ENCODE measurements at places on chromosomes 7 and 10.

- H3K27ac ChIP-seq = no peak overlapping the region
- H3K4me1 ChIP-seq = no peaks in the 10 kb centered on the region
- no peaks in the 10 kb centered on the region for H3K36me3 ChIP-seq
- no peak for DNase-seq
- no peaks in the 10 kb centered on the region for H3K27me3 ChIP-seq
Observed at GRCh38 chr10:78000956-78001472, 28.3 kb downstream of the POLR3A start.

DNA sequence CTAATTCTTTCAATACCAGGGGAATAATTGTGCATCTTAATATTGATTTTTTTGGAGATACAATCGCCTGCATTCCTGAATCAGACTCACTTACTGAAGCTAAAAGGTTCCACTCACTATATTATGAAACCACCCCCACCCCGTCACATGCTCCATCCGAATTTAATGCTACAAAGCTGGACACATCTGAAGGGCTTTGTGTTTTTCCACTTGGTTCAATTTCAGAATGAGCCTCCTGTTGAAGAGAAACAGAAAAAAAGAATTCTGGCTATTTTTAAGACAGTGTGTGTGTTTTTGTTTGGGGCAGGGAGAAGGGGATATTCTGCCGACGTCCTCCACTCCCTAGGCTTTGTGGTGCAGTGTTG lies 165.5 kb upstream of the TBX20 start:
- H3K27ac ChIP-seq = no peak overlapping the region
- no peaks in the 10 kb centered on the region for H3K27me3 ChIP-seq
- H3K36me3 ChIP-seq = no peaks in the 10 kb centered on the region

DNA sequence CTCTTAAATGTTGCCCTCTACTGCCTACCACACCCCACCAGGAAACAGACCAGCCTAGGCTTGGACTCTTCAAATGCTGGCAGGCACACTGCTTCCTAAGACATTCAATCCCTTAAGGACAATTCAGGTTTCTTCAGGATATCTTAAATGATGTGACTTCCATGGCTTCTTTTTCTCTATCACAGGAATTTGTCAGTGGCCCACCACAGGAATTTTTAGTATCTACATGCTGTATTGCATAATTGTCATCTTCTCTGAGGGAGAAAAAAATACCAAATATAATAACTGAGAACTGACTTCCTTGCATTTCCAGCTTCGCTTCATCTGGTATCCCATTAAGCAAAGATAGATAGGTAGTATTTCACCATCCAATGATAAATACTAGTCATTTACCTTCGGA lies 129.3 kb downstream of the WNT2 start:
- H3K4me3 ChIP-seq = no peak overlapping the region
- H3K27me3 ChIP-seq = no peaks in the 10 kb centered on the region
- no peak for DNase-seq

GRCh38 chr10:31816318-31816717 lies 112.3 kb downstream of the ARHGAP12 start:
- H3K27me3 ChIP-seq = no peaks in the 10 kb centered on the region
- H3K4me3 ChIP-seq = no peak overlapping the region
- H3K36me3 ChIP-seq = no peaks in the 10 kb centered on the region
- no peaks in the 10 kb centered on the region for H3K4me1 ChIP-seq
- DNase-seq = no peak

DNA sequence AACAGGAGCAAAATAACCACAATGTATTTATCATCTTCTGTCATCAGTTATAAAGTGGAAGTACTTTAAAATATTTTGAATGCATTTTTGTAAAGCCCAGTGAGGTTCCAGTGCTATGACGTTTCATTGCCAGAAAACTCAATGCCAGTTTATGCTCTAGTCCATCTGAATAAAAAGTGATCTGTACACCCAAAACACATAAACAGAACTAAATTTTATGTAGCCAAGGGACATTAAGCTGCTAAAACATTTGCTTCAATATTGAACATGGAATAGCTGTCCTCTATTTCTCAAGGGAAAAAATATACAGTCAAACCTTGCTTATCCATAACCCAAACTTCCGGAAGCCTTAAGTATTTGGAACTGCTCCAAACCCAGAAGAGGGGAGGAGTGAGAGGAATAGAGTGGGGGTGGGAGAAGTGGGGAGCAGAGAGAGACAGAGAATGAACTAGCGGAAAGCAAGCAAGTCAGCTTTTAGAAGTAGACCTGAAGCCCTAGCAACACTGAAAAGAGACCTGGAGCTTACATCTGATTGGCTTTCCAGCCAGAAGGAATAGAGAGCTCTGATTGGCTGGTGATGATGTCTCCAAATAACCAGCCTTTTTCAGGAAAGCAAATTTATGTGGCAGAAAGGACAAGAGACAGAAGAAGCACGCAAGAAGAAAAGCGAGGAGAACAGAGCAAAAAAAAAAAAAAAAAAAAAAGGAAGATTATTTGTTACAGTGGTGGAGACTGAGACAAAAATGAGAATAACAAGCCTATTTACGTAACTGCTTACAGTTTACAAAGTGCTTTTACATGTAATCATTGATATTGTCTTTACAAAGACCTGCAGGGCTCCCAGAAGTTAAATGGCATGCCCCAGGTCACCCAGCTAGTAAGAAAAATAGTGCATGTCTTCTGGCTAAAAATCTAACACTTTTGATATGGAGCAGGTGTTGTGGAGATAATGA lies 196.0 kb downstream of the RNLS start:
- no peak overlapping the region for H3K4me3 ChIP-seq
- H3K4me1 ChIP-seq = peaks cover 5% of the 10 kb centered on the region
- H3K36me3 ChIP-seq = no peaks in the 10 kb centered on the region
- DNase-seq = no peak
- no peak overlapping the region for H3K27ac ChIP-seq

- no peak overlapping the region for H3K4me3 ChIP-seq
- no peak for DNase-seq
- no peak overlapping the region for H3K27ac ChIP-seq
- H3K27me3 ChIP-seq = no peaks in the 10 kb centered on the region
- H3K36me3 ChIP-seq = no peaks in the 10 kb centered on the region
- H3K4me1 ChIP-seq = peaks cover 3% of the 10 kb centered on the region
Observed at GRCh38 chr7:29598613-29599012, 35.0 kb downstream of the PRR15 start.

- peak overlapping the region; percentile 98 for H3K27ac ChIP-seq
- no peak for DNase-seq
- peak overlapping the region; percentile 68 for H3K4me3 ChIP-seq
- no peaks in the 10 kb centered on the region for H3K36me3 ChIP-seq
- H3K4me1 ChIP-seq = peaks cover 4% of the 10 kb centered on the region
Observed at GRCh38 chr10:96831200-96831866, 765 bp upstream of the LCOR start.

DNA sequence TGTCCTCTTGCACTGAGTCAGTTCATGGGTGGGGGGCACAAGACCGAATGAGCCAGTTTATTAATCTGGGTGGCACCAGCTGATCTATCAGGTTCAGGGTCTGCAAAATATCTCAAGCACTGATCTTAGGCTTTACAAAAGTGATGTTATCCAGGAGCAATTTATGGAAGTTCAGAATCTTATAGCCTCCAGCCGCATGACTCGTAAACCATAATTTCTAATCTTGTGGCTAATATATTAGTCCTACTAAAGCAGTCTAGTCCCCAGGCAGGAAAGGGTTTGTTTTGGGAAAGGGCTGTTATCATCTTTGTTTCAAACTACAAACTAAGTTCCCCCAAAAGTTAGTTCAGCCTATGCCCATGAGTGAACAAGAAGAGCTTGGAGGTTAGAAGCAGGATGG lies 33.9 kb downstream of the AKR1C8 start:
- H3K4me3 ChIP-seq = no peak overlapping the region
- no peaks in the 10 kb centered on the region for H3K36me3 ChIP-seq
- no peak overlapping the region for H3K27ac ChIP-seq
- no peaks in the 10 kb centered on the region for H3K4me1 ChIP-seq

DNA sequence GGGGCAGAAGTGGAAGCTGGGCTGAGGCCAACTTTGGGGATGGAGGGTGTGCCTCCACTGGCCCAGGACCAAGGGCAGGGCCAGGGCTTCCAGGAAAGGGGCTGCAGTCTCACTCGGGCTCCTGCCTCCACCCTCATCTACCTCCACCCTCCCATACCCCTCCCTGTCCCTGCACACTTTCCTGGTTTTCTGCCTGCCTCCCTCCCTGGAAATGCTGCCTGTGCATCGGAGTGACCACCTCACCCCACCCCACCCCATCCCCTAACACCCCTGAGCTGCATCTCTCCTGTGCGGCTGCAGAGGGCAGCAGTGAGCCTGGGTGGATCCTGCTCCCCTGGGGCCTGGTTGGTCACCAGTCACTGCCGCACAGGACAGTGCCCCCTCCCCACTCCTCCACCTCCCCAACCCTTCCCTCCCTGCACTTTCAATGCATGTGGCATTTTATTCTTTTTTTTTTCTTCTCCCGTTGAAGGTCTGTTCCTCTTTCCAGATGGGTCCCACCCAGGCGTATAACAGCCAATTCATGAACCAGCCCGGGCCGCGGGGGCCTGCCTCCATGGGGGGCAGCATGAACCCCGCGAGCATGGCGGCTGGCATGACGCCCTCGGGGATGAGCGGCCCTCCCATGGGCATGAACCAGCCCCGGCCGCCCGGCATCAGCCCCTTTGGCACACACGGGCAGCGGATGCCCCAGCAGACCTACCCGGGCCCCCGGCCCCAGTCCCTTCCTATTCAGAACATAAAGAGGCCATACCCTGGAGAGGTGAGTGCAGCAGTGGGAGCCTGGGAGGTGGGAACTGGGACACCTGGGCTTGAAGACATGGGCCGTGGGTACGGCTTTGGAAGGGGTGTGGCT lies 54.1 kb upstream of the PPIF start:
- H3K4me1 ChIP-seq = peaks cover 2% of the 10 kb centered on the region
- no peak for DNase-seq
- H3K4me3 ChIP-seq = no peak overlapping the region
- no peaks in the 10 kb centered on the region for H3K27me3 ChIP-seq

- no peak overlapping the region for H3K27ac ChIP-seq
- no peak overlapping the region for H3K4me3 ChIP-seq
- peak; percentile 18 for DNase-seq
- H3K4me1 ChIP-seq = peaks cover 17% of the 10 kb centered on the region
- no peaks in the 10 kb centered on the region for H3K27me3 ChIP-seq
Observed at GRCh38 chr7:134931487-134931886, 54.8 kb upstream of the AGBL3 start.

DNA sequence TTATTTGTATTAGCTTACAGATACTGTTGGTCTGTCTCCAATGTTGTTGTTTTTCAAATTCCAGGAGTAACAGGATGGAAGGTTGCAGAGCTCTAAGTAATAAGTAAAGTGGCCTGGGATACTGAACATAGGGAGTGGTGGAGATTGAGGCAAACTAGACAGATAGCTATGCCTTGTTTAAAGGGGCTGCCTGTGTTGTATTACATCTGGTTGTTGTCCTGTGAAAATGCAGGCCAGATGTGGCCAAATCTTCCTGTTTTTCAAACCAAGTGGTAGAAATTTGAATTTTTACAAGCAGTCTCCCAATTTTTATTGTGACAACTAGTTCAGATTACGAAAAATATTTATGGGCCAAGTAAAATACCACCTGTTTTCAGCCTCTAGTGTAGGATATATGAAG lies 33.5 kb downstream of the BICC1 start:
- no peaks in the 10 kb centered on the region for H3K27me3 ChIP-seq
- H3K27ac ChIP-seq = no peak overlapping the region
- H3K36me3 ChIP-seq = no peaks in the 10 kb centered on the region
- H3K4me3 ChIP-seq = no peak overlapping the region
- H3K4me1 ChIP-seq = peaks cover 5% of the 10 kb centered on the region
- no peak for DNase-seq

GRCh38 chr10:51319173-51319435 lies 244.8 kb downstream of the PRKG1 start:
- H3K36me3 ChIP-seq = no peaks in the 10 kb centered on the region
- H3K27ac ChIP-seq = no peak overlapping the region
- no peak overlapping the region for H3K4me3 ChIP-seq
- no peaks in the 10 kb centered on the region for H3K27me3 ChIP-seq
- DNase-seq = no peak
- H3K4me1 ChIP-seq = no peaks in the 10 kb centered on the region

DNA sequence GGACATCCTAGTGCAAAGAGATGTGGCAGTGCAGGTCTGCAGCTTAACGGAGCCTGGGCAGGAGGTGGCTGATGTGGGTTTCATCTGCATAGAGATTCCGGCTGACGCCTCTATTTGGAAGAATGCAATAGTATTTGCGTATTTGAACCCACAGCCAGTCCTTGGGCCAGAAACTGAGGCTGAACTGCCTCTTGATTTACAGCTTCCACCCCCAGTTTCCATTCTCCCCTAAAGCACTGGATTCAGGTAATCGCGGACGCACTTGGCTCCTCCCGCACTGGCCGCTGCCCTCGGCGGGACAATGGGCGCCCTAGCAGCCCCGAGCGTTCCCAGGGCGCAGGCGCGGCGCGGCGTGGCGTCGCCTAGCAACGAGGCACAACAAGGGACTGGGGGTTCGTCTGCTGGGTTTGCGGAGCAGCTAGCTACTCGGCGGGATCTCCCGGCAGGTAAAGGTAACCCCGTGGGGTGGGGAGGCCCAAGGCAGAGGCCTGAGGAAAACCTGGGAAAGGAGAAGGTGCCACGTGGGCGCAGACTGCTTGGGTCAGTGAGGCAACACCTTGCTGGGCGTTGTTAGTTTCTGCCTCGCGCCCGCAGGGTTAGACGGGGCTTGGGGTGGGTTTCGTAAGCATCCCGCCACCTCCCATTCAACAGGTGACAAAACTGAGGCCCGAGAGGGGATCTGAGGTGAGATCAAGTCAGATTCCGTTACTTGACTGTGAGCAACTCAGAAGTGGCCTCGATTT lies at the start of gene ARMC3:
ARMC3 (plus strand) TSS at position 393 of the 743 bp plus-strand sequence. CDS start 3,944 bp downstream, outside the sequence.
- no peaks in the 10 kb centered on the region for H3K4me1 ChIP-seq
- no peaks in the 10 kb centered on the region for H3K27me3 ChIP-seq
- no peak within 1 kb of the TSS for H3K4me3 ChIP-seq
- H3K36me3 ChIP-seq = no peaks in the 10 kb centered on the region
- DNase-seq = peak; percentile 44
- H3K27ac ChIP-seq = no peak within 1 kb of the TSS

- H3K27me3 ChIP-seq = no peaks in the 10 kb centered on the region
- H3K4me3 ChIP-seq = no peak overlapping the region
- no peaks in the 10 kb centered on the region for H3K36me3 ChIP-seq
- DNase-seq = no peak
- H3K27ac ChIP-seq = no peak overlapping the region
- peaks cover 6% of the 10 kb centered on the region for H3K4me1 ChIP-seq
Observed at GRCh38 chr10:50582046-50582445, 41.7 kb downstream of the SGMS1 start.

DNA sequence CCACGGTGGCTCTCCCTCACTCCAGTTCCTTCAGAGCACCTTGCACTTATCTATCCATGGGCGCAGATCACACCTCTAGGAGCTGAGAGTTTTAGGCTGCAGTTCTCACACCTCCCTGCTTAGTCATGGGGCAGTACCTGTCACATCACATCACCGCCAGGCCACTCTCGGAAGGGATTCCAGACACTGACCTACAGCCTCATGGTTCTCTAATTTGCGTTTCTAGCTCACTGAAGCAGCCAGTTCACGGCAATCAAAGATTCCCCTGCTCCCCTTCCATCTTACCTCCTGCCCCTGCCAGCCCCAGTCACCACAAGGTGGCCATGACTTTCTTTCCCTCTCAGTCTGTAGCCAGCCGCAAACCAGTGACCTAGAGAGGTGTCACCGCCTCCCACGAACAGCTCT lies 34.2 kb downstream of the ADRB1 start:
- DNase-seq = no peak
- H3K27ac ChIP-seq = no peak overlapping the region
- H3K4me3 ChIP-seq = no peak overlapping the region
- H3K4me1 ChIP-seq = no peaks in the 10 kb centered on the region
- H3K27me3 ChIP-seq = no peaks in the 10 kb centered on the region
- no peaks in the 10 kb centered on the region for H3K36me3 ChIP-seq

GRCh38 chr10:11280187-11280932 lies 262.7 kb downstream of the CELF2 start:
- no peaks in the 10 kb centered on the region for H3K4me1 ChIP-seq
- no peaks in the 10 kb centered on the region for H3K36me3 ChIP-seq
- no peak overlapping the region for H3K4me3 ChIP-seq
- no peak for DNase-seq
- no peak overlapping the region for H3K27ac ChIP-seq
